ENCODE measurements at places on chromosomes 5 and 9.

DNA sequence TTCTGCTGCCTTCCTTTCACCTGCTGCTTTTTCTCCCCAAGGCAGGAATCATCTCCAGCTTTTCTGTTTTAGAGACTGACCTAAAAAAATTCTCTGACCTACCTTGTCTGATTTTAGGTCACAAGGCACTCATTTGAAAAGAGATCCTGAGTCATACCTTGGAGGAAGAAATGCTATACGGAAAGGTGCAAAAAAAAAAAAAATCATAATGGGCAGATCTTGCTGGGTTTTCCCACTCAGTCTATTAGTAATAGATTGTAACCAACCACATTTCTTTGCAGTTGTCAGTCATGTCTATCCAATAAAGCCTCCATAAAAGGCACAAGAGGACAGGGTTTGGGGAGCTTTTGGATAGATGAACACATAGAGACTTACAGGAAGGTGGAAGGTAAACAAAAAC, 70.0 kb downstream of the MTREX start:
- no peaks in the 10 kb centered on the region for H3K27me3 ChIP-seq
- H3K4me1 ChIP-seq: peaks cover 10% of the 10 kb centered on the region
- H3K27ac ChIP-seq: peak overlapping the region; percentile 17
- H3K36me3 ChIP-seq: peaks cover 73% of the 10 kb centered on the region

GRCh38 chr5:124733329-124733650, 13.1 kb downstream of the ZNF608 start:
- no peak for DNase-seq
- H3K27me3 ChIP-seq: peaks cover 23% of the 10 kb centered on the region
- H3K4me1 ChIP-seq: peaks cover 16% of the 10 kb centered on the region
- no peaks in the 10 kb centered on the region for H3K36me3 ChIP-seq
- H3K4me3 ChIP-seq: no peak overlapping the region
- no peak overlapping the region for H3K27ac ChIP-seq

GRCh38 chr5:172412724-172413286, 41.5 kb downstream of the SH3PXD2B start:
- H3K27me3 ChIP-seq: peaks cover 11% of the 10 kb centered on the region
- peaks cover 36% of the 10 kb centered on the region for H3K4me1 ChIP-seq
- H3K36me3 ChIP-seq: no peaks in the 10 kb centered on the region
- H3K4me3 ChIP-seq: peak overlapping the region; percentile 21
- H3K27ac ChIP-seq: peak overlapping the region; percentile 71
- peak; percentile 33 for DNase-seq

DNA sequence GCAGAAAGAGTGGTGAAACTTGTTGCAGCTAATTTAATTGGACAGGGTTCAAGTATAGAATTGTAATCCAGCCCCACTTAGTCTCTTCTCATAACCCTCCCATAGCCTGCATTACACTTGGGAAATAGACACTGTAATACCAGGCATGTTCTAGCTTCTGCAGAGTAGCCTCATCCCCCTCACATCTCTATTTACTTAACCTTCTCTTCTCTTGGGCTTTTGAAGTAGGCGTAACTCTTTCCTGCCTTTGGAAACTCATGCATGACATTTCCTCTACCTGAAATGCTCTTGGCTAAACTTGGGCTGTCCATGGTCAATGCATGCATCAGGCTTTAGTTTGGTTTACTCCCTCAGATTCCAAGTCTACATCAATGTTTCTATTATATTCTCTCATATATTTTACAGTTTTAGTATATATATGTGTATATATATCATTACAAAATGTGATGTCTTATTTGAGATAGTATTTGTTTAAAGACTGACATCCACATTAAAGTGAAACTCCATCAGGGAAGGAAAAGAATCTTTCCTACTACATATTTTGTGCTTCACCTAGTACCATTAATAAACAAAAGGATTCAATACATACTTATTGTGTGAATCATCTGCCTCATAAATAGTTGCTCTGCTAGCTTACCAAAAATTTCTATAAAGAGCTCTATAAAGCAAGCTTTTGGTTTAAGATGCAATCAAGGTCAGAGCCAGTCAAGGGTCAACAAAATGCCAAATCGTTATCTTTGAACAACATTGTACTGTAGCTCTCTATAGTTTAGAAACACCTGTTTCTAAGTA, 1158.0 kb downstream of the MAT2B start:
- no peaks in the 10 kb centered on the region for H3K27me3 ChIP-seq
- no peaks in the 10 kb centered on the region for H3K36me3 ChIP-seq
- no peak for DNase-seq
- H3K4me3 ChIP-seq: no peak overlapping the region
- no peaks in the 10 kb centered on the region for H3K4me1 ChIP-seq

DNA sequence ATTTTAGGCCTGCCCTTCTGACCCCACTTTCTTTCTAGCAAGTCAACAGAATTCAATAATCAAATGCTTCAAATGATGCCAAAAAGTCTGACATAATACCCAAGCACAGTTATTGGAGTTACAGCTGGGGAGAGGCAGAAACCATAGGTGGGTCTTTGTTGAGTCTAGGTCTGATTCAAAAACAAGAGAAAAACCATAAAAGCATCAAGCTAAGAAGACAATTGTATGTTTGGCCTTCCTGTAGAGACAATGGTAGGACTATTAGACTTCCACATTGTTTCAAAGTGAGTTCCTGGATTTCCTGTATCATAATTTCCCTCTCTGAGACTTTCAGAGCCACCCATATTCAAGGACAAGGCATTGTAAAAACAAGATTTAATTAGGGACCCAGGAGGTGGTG, 16.8 kb upstream of the CCDC192 start:
- no peaks in the 10 kb centered on the region for H3K27me3 ChIP-seq
- no peaks in the 10 kb centered on the region for H3K36me3 ChIP-seq
- H3K4me3 ChIP-seq: no peak overlapping the region
- H3K27ac ChIP-seq: no peak overlapping the region
- H3K4me1 ChIP-seq: no peaks in the 10 kb centered on the region

Measured in activated naive CD8-positive, alpha-beta T cell treated with anti-CD3 and anti-CD28 coated beads, Interleukin-2, amount 50 U/mL, for 24 hours (primary cell).